ENCODE measurements at places on chromosomes 6 and 20.

DNA sequence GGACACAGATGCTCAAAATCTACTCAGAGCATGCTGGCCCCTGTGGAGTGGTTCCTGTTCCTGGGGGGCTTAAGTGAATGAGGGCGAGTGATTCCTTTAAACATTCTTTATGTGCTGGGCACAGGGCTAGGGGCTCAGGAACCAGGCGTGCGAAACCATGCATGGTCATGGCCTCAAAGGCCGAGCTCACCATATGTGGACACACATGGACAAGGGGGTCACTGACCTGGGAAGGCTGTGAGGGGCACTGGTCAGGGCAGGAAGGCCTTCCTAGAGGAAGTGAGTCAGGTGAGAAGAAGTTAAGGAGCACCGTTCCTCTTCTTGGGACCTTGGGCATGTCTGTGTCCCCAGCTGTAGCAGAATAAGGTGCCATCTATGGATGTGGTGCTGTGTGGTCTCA is 74.6 kb upstream of the BHLHE23 start:
- DNase-seq = no peak

DNA sequence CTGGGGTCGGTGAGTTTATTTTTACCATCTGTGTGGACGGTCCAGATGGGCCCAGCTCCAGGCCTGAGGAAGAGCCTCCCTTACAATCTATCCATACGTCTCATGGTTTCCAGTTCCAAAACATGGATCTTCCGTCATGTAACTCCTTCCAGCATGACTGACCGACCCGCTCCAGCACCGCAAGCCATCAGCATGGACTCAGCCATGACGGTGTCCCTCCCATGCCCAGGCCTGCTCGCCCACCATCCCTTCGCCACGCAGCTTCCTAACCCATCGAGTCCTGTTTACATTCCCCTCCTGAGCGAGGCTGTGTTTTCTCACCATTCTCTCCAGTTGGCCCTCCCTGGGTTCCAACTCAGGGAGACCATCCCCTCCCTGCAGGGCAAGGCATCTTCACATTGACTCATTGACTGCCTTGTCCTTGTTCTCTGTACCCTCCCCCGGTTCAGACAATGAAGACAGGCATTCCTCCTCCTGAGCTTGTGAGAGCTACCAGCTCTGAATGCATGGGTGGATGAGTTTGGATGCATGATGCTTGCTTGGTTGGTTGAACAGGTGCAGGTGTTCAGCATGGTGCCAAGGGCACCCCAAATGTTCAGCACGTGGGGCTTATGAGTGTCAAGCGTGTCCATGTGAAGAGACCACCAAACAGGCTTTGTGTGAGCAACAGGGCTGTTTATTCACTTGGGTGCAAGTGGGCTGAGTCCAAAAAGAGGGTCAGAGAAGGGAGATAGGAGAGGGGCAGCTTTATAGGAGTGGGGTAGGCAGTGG is 235.8 kb downstream of the SMOC2 start:
- no peak for DNase-seq

DNA sequence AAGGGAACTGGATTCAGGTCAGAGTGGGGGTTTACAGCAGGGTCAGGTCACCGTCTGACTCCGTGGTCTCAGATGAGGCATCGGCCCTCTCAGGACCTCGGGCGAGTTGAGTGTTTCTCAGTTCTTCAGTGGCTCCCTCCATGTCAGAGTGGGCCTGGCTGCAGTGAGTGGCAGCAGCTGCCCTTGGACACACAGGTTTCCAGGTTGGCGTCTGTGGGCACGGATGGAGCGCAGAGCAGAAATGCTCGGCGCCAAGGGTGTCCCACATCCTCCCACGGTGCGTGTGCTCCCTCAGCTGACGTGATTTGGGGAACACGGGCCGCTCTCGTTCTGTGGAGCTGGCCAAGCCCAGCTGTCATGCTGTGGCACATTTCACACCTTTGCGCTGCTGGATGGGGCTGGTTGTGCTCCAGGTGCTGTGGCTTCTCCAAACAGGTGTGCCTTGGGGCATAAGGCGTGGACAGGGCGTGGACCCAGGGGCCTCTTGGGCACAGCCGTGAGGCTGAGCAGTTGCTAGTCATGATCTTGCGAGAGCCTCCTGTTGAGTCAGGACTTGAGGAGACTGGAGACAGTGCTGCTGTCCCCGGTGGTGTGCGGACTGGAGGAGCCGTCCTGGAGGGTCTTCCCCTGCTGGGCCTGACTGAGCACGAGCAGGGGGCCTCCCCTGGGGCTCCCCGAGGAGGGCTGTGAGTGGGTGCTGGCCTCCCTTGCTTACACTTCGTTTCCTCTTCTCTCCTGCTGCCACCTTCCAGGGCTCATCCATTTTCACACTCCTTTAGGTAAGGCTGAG is 9.5 kb upstream of the DNAJC5 start:
- DNase-seq = no peak

GRCh38 chr6:156953479-156954146 is 176.4 kb downstream of the ARID1B start:
- no peak for DNase-seq

- DNase-seq = no peak
Observed at GRCh38 chr6:97816526-97816925, 533.5 kb upstream of the MMS22L start.

- DNase-seq = no peak
Observed at GRCh38 chr6:114167583-114168576, 174.9 kb downstream of the HS3ST5 start.

- no peak for DNase-seq
Observed at GRCh38 chr6:119124079-119124824, 45.8 kb upstream of the FAM184A start.

DNA sequence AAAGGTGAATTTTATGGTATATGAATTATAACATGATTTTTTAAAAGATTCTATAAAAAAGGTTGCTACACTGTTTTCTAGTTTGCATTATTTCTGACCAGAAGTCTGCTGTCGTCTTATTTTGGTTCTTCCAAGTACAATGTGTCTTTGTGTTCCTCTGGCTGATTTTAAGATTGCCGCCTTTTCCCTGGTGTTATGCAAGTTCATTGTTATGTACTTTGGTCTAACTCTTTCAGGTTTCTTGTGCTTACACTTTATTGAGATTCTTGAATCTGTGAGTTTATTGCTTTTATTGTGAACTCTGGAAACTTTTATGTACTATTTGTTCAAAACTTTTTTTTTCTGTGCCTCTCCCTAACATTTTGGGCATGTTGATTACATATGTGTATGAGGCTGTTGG is 109.8 kb downstream of the RFX6 start:
- no peak for DNase-seq

- DNase-seq = no peak
Observed at GRCh38 chr6:31169123-31169857, 1.2 kb downstream of the POU5F1 start.

DNA sequence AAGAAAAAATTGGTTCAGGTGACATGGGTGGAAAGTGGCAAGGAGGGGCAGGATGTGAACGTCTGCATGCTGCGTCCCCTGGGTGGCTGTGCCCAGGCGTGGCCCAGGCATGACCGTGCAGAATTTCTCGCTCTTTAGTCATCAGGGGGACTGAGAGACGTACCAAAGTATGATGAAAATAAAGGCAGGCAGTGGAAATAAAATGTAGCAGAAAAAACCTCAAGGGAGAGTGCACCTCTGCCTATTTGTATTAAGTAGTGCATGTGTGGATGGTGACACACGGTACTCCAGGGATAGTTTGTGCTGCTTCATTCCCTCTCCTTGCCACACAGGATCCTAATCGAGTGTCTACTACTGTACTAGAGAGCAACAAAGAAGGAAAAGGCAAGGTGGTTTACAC is 81.1 kb downstream of the ATP9A start:
- DNase-seq = no peak

DNA sequence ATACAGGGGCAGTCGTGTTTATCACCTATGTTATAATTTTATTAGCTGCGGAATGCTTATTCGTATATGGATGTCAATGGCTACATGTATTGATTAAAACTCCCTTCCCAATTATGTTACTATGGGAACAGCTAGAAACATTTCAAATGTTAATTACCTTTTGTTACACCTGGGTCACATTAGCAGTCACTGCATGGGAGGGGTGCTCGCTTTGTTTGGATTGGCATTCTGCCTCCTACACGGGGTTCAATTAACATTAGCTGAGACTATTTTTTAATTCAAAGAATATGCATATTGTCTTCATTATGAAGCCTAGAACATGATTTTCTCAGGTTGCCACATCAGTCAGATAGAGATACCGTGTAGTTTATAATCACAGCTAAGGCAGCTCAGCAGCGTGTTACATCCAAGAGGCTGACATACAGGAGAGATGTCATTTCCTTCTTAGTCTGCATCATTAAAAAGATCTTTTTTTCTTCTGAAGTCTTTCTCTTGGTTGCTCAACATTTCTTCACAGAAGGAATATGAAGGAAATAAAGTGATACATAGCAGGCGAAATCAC is 76.2 kb upstream of the RPS6KA2 start:
- no peak for DNase-seq

GRCh38 chr6:142381845-142382378 is 80.1 kb downstream of the ADGRG6 start:
- DNase-seq = no peak

DNA sequence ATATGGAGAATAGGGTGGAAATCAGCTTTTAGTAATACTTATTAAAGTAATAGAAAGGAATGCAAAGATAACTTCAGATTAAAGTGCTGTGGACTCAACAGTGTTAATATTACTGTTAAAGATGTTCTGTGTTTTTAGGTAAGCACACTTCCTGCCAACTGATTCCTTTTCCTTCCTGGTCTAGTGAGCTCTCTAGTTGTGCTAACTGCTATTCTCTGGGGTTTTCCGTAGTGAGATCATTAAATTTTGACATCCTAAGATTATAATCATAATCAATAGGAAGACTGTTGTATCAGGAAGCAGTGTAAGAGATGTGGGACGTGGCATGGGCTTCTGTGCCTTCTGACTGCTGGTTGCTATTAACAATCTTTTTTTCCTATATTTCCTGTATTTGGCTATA is 1.2 kb upstream of the TMEM217 start:
- DNase-seq = peak; percentile 65

DNA sequence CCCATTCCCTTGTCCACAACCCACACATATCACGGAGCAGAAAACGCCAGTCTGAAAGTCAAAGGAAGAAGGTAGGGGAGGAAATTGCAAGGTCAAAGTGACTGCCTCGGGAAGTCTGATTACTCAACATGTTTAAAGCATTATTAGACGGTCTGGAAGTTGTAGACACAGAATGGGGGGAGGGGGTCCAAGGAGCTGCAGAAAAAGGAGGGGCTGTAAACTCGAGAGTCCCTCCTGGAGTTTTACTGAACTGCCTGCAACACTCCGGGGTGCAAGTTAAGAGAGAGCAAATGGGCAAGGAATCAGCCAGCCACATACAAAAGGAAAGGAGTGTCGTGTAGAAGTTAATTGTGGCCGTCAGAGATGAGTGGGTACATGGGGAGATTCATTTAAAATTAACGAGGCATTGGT is 417.7 kb upstream of the JARID2 start:
- no peak for DNase-seq

- DNase-seq = no peak
Observed at GRCh38 chr6:66662721-66663507, 955.9 kb upstream of the EYS start.

GRCh38 chr6:105482227-105482844 is 79.5 kb upstream of the PREP start:
- DNase-seq = peak; percentile 34

- DNase-seq = no peak
Observed at GRCh38 chr20:21640556-21640955, 64.9 kb upstream of the PAX1 start.

DNA sequence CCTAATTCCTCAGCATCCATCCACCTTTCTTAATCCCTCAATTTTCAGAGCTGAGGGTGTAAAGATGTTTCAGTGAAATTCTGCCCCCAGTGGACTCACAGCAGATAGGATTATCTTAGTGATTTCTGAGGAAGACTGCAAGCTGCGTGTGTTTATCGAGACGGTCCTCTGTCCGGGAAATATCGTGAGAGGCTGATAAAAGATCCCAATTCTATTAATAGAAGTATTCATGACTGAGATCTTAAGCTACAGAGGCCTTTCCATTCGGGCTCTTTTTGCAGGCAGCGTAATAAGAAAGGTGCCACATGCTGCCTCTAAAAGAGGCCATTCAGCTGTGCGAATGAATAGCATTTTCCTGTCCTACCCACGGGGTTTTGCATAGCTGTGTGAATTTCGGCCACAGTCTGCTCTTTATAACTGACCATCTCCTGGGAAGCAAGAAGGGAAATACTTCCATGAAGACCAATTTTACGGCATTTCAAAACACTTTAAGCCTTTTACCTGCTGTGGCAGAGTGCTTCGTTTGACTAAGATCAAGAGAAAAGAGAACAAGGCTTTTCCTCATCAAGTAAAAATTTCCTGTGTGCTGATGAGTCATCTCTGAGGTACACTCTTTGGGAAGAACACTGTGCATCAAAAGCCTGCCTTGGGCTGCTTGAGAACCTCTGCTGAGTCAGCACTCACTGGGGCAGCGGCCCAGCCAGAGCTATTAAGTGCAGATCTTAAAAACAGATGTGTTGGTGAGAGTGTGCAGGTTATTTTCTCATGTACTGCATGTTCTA is 208.8 kb downstream of the ARHGAP18 start:
- peak; percentile 39 for DNase-seq

- no peak for DNase-seq
Observed at GRCh38 chr20:36549942-36550789, 8.8 kb downstream of the MYL9 start.

GRCh38 chr20:24952376-24953208 is 3.5 kb downstream of the CST7 start:
- no peak for DNase-seq

DNA sequence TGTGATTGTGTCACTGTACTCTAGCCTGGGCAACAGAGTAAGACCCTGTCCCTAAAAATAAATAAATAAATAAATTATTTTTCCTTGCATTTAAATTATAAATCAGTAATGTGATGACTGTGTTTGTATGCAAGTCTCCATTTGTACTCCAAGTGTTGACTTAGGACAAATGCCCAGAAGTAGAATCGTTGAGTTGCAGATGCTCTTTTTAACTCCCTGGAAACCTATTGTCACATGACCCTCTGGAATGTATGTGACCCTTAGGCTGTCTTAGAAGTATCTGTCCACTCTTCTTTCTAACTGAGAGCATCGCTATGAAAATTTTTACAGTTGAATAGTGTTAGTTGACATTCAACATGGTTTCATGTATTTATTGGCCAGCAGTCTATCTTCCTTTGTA is 18.8 kb downstream of the OR2A4 start:
- no peak for DNase-seq

- no peak for DNase-seq
Observed at GRCh38 chr6:41326092-41326491, 9.3 kb upstream of the NCR2 start.
